Stimulated activated CD8-positive, alpha-beta memory T cell treated with anti-CD3 and anti-CD28 coated beads, Interleukin-15, amount 100 ng/mL, for 1 hour (primary cell): ENCODE measurements at places on chromosomes 1 and 21.

GRCh38 chr1:53498555-53499131 lies 39.4 kb downstream of the DMRTB1 start:
- no peak for DNase-seq

DNA sequence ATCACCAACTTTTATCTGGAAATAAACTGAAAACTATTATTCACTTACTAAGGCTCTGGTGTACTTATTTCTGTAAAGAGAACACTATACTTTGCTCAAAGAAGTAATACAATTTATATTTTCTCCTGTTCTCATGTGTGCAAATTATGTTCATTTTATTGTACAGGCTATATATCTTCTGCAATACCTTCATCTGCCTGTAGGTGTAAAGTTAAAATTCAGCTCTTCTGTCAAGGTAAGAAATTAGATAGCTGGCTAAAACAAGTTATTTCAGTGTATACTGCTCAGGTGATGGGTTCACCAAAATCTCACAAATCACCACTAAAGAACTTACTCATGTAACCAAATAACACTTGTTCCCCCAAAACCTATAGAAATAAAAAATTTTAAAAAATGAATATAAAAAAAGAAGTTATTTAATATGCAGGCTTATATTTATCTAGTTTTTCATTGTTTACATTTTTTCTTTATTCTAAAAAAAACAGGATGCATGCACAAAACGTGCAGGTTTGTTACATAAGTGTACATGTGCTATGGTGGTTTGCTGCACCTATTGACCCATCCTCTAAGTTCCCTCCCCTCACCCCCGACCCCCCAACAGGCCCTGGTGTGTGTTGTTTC lies 81.5 kb downstream of the PTGER3 start:
- no peak for DNase-seq

DNA sequence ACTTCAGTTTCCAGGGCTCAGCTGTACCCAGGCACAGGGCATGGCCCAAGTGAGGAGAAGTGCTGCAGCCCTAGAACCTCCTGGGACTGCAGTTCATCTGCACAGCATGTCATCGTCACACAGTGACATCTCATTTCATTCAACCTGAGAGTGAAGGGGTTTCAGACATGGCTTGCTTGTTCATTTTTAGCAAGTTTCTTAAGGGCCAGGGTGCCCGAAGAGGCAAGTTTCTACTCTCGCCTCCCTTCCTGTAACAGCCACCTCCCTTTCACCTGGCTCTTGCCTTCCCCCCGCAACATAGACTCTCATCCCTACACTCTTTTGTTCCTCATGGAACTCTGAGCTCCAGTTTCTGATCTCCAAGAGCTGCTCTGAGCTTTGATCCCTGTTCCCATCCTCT lies 108.1 kb downstream of the C1orf21 start:
- no peak for DNase-seq

GRCh38 chr21:30818837-30819610 lies 6.0 kb upstream of the KRTAP8-1 start:
- no peak for DNase-seq

DNA sequence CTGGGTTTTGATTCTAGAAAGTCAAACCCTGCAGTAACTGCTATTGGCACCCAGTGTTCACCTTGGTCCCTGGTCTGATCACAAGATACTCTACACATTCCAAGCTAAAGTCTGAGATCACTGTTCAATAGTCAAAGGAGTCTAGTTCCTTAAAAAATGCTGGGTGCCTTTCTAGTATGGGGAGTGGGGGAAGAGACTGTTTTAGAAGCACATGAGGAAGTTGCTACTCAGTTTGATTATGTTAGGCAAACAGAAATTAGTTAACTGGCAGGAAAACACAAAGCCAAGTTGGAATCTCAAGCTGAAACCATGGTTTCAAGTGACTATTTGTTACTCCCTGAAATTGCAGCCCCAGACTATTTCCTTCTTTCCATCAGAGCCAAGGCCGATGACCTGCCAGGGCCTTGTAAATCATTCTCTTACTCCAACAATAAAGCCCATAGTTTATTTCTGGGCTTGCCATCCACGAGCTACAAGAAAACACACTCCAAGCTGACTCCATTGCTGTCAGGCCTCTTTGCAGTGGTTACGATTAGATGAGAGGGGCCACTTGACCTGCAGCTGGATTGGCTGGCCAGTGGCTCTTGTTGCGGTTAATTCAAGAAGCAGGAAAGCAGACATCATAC lies 21.1 kb upstream of the VTCN1 start:
- DNase-seq = no peak

DNA sequence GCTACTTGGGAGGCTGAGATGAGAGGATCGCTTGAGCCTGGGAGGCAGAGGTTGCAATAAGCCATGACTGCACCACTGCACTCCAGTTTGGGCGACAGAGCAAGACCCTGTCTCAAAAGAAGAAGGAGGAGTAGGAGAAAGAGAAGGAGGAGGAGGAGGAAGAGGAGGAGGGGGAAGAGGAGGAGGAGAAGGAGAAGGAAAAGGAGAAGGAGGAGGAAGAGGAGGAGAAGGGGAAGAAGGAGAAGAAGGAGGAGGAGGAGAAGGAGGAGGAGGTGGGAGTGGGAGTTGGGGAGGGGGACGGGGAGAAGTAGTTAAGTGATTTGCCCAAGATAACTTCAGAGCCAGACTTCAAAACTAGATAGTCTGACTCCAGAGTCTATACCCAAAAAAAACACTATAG lies 55.5 kb upstream of the FOXD3 start:
- no peak for DNase-seq

DNA sequence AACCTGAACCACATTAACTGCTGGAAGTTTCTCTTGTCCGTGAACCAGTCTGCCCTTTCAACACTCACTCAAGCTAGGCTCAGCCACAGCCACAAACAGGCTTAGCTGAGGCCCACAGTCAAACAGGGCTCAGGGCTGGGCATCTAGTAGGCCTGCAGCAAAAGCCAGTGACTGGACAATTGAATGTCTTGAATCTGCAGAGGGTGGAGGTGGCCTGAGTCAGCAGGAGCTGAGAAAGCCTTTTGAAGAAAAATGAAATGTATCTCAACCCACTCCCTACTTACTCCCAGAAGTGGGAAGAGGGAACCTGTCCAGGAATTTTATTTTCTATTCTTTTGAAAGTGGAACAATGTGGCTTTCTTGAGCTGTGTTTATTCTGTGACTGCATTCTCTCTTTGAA lies 95.4 kb downstream of the PTPRU start:
- no peak for DNase-seq

DNA sequence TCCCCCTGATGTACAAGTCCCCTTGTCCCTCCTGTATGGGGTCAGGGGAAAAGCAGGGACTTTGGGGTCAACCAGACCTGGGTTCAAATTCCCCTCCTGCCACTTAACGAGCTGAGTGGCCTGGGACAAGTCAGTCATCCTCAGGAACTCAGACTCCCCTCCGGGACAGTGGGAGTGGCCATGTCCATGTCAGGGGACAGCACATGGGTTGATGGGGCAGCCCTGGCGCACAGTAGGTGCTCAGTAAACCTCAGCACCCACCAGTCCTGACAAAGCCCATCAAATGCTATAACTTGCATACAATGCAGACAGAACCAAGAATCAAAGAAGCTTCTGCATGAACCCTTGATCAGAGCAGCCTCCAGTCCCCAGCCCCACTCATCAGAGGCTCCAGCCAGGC lies 30.0 kb downstream of the MATN1 start:
- no peak for DNase-seq

GRCh38 chr1:116504308-116505156 lies 66.3 kb downstream of the CD58 start:
- peak; percentile 62 for DNase-seq

GRCh38 chr21:32240851-32241687 lies 37.8 kb downstream of the MIS18A start:
- DNase-seq = no peak

GRCh38 chr1:236397173-236397759 lies 3.2 kb downstream of the EDARADD start:
- DNase-seq = no peak

GRCh38 chr1:27602462-27603308 lies 1.3 kb downstream of the AHDC1 start:
- DNase-seq = no peak

DNA sequence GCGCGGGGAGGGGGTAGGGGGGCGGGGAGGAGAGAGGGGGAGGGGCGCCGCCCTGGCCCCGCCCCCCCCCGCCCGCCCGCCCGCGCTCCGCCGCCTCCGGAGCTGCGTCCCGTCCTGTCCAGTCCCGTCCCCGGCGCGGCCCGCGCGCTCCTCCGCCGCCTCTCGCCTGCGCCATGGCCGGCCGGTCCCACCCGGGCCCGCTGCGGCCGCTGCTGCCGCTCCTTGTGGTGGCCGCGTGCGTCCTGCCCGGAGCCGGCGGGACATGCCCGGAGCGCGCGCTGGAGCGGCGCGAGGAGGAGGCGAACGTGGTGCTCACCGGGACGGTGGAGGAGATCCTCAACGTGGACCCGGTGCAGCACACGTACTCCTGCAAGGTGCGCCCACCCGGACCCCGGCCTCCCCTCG lies at the start of gene AGRN:
AGRN (plus strand) TSS at position 121 of the 405 bp plus-strand sequence; CDS start at position 174, 53 bp downstream.
- DNase-seq = no peak

- no peak for DNase-seq
Observed at GRCh38 chr1:81998165-81998564, 197.4 kb downstream of the ADGRL2 start.

GRCh38 chr21:45408271-45408791 lies 3.4 kb downstream of the COL18A1 start:
- no peak for DNase-seq

DNA sequence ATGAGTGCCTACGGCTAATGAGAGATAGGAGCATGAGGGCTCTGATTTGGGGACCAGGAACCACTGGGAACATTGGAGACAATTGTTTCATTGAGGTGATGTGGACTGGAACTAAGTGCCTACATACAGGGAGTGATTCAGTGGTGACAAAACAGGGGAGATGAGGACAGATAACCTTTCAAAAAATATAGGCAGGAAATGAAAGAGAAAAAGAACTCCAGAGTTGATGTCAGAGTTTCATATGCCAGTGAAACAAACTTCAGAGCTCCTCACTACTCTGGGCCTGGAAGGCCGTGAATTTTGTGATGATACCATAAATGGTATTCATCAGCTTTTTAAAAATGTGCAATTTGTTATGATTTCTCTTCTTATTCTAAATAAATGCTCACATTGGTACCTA lies 39.3 kb downstream of the FASLG start:
- DNase-seq = no peak

DNA sequence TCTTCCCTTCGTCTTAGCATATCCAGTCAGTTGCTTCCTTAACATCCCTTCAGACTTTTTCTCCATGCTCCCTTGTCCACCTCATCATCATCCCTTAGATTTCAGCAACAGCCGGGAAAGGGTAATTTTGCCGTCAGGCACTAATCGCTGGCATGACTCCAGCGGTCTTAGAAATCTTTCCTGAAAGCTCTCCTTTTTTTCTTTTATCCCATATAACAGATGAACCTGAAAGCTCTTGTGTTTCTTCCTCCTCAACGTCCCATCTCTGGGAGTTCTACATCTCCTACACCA lies 10.4 kb upstream of the BOLA1 start:
- no peak for DNase-seq
